Thoracic aorta (tissue), 2 donors: ENCODE measurements at places on chromosomes 12 and 14. TPM values are rescaled to one million over a fixed set of nuclear protein-coding genes. Genes with fewer than 3 reads are reported as not detected.

AKAP5 gene
- 2.8 TPM for total RNA-seq

DNA sequence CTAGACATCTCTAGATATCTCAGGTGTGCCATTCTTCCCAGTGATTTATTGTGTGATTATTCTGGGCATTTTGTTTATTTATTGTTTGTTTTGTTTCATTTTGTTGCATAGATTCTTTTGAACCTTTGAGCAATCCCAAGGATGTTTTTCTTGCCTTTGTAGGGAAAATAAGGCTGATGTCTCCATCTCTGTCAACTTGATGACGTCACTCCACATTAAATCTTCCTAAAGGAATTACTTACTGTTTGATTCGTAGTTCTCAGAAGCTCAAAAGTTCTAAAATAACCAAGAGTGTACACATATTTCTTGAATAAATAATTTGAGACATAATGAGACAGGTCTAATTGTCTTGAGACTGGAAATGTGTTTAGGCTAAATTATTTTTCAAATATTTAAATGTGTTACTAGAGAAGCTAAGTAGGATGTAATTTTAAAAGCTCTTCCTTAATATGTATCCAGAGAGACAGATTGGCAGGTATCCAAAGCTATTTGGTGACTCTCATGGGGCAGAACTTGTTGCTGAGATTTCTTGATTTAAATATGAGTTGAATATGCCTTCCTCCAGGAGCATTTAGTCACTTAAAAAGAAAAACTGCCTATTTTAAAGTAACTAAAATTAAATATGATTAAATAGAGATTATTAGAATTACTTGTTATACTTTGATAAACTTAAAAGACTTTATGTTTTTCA is 128.7 kb downstream of the CNTN1 start:
- no peaks in the 10 kb centered on the region for H3K4me1 ChIP-seq
- no peaks in the 10 kb centered on the region for H3K27me3 ChIP-seq
- DNase-seq = no peak
- no peak overlapping the region for H3K4me3 ChIP-seq

- peaks cover 14% of the 10 kb centered on the region for H3K4me1 ChIP-seq
- no peak overlapping the region for H3K4me3 ChIP-seq
- no peaks in the 10 kb centered on the region for H3K36me3 ChIP-seq
- no peak for DNase-seq
- H3K27me3 ChIP-seq = no peaks in the 10 kb centered on the region
Measured at GRCh38 chr12:14652483-14652882, 43.9 kb downstream of the GUCY2C start.

DNA sequence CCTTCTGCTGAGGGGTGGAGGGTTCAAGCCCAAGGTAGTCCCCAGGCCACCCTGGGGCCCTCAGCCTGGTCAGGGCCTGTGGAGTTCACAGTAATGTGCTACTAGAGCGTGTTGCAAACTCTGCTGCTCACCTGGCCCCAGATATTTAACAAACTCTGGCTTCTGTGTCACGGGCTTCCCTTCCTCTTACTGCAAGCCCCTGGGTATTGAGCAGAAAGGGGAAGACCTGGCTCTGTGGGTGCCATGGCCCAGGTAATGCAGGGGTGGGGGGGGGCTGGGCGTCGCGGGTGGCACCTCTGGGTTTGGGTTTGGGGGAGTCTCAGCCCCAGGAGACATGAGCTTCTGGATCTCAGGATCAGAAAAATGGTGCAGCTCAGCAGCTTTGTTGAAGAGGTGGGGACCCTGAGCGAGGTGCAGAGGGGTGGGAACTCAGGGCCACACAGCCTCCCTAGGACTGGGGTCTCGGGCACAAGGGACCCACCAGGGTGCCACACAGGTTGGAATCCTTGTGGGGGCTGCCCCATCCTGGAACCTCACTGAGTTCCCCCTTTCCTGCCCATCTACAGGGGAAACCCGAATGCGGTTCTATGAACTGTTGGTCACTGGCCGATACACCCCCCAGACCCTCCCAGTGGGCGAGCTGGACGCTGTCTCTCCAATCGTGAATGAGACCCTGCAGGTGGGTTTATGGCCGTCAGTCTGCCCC is 4.0 kb downstream of the SETD1B start:
- H3K36me3 ChIP-seq = peaks cover 28% of the 10 kb centered on the region
- no peaks in the 10 kb centered on the region for H3K27me3 ChIP-seq
- DNase-seq = no peak
- peaks cover 32% of the 10 kb centered on the region for H3K4me1 ChIP-seq

ZNF891 gene
- total RNA-seq = 5.4 TPM

TSHR gene
- 0.63 TPM for total RNA-seq

FSCB gene
- total RNA-seq = 1.2 TPM

DNA sequence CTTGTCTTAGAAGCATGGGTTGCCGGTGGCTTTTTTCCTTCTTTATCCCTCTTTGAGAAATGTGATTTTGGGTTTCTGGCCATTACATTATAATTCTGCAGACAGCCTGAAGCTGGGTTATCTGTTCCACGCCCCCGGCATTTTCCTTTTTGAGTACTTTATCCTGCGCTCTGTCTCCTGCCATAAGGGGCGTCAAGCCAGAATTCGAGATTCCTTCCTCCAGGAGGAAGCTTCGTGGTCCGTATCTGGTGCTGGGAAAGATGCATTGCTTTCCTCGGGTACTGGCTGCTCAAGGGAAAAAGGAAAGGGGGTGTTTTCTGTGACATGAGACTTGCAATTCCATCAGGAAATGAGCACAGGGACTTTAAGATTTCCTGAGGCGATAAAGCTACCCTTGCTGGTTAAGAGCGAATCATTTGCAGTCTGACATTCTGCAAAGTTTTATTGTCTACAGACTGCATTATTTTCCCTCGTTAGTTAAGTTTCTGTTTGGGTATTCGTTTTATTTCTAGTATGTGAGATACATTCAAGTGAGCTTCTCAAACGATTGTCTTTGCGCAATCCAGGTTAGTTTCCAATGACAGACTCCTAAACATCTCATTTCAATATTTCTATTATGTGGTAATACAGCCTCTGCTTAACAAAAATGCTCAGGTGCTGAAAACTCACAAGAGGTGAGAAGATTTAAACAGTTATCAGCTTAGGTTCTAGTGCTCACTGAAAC is 694 bp downstream of the AKAP5 start:
- no peak for DNase-seq
- peak overlapping the region; percentile 80 for H3K27ac ChIP-seq
- peak overlapping the region; percentile 83 for H3K4me3 ChIP-seq
- no peaks in the 10 kb centered on the region for H3K36me3 ChIP-seq
- H3K27me3 ChIP-seq = no peaks in the 10 kb centered on the region

GRCh38 chr12:32505067-32505945 is 105.9 kb downstream of the FGD4 start:
- H3K4me3 ChIP-seq = no peak overlapping the region
- H3K4me1 ChIP-seq = peaks cover 19% of the 10 kb centered on the region
- no peak overlapping the region for H3K27ac ChIP-seq
- H3K36me3 ChIP-seq = no peaks in the 10 kb centered on the region
- no peak for DNase-seq

CABP1 gene
- not detected for total RNA-seq

- H3K27me3 ChIP-seq = no peaks in the 10 kb centered on the region
- DNase-seq = no peak
- H3K27ac ChIP-seq = no peak overlapping the region
- no peak overlapping the region for H3K4me3 ChIP-seq
Measured at GRCh38 chr12:1811281-1811947, 9.0 kb upstream of the LRTM2 start.

SLC5A8 gene
- total RNA-seq = not detected

GRCh38 chr12:67942724-67943123 is 46.5 kb upstream of the IFNG-AS1 start:
- no peaks in the 10 kb centered on the region for H3K36me3 ChIP-seq
- DNase-seq = no peak
- no peak overlapping the region for H3K4me3 ChIP-seq
- no peaks in the 10 kb centered on the region for H3K27me3 ChIP-seq
- no peak overlapping the region for H3K27ac ChIP-seq

GUCY2C gene
- not detected for total RNA-seq

DNA sequence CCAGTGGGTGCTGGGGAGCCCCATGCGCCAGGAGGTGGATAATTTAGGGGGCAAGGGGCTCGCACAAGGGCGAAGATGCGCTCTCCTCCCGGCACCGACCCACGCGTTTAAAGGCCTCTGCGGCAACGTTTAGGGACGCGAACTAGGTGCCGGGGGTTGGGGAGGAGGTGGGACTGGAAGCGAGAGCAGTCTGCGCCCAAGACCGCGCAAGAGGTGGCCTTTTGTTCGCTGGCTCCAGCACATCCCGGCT is 1.3 kb downstream of the SLC38A1 start:
- H3K4me1 ChIP-seq = peaks cover 30% of the 10 kb centered on the region
- H3K4me3 ChIP-seq = peak overlapping the region; percentile 96
- DNase-seq = no peak
- H3K36me3 ChIP-seq = no peaks in the 10 kb centered on the region

TSPAN8 gene
- 70.9 TPM for total RNA-seq

RNASE1 gene
- 537 TPM for total RNA-seq

MIPOL1 gene
- total RNA-seq = 13.1 TPM

YAF2 gene
- 38.9 TPM for total RNA-seq

- H3K36me3 ChIP-seq = no peaks in the 10 kb centered on the region
- no peaks in the 10 kb centered on the region for H3K27me3 ChIP-seq
- peaks cover 10% of the 10 kb centered on the region for H3K4me1 ChIP-seq
- no peak for DNase-seq
Measured at GRCh38 chr12:67590149-67590790, 58.3 kb upstream of the DYRK2 start.

DNA sequence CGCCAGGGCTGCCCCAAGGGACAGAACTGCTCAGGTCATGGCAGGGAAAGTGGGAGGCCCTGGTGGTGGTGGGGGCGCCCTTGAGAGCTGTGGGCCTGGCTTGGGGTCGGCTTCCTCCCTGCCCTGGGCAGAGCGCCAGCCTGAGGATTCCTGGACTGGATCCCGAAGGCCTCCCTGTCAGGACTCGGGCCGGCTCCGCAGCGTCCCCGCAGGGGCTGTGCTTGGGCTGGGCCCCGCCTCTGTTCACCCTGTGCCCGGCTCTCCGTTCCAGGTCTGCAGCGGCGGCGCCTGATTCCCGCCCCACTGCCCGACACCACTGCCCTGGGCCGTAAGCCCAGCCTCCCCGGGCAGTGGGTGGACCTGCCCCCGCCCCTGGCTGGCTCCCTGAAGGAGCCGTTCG is 39.9 kb downstream of the KIF26A start:
- H3K27me3 ChIP-seq = no peaks in the 10 kb centered on the region
- no peak overlapping the region for H3K4me3 ChIP-seq
- H3K4me1 ChIP-seq = no peaks in the 10 kb centered on the region
- H3K27ac ChIP-seq = no peak overlapping the region
- no peaks in the 10 kb centered on the region for H3K36me3 ChIP-seq

- DNase-seq = no peak
- H3K27me3 ChIP-seq = no peaks in the 10 kb centered on the region
- H3K27ac ChIP-seq = peak within 1 kb of the TSS; percentile 95
- no peaks in the 10 kb centered on the region for H3K36me3 ChIP-seq
- peaks cover 39% of the 10 kb centered on the region for H3K4me1 ChIP-seq
- H3K4me3 ChIP-seq = peak within 1 kb of the TSS; percentile 97
Measured at GRCh38 chr14:105314287-105315200, at the start of gene PACS2. Gene PACS2 (plus strand): TSS chr14:105314748. CDS start chr14:105314919, 171 bp downstream.

ANG gene
- 13.5 TPM for total RNA-seq

DNA sequence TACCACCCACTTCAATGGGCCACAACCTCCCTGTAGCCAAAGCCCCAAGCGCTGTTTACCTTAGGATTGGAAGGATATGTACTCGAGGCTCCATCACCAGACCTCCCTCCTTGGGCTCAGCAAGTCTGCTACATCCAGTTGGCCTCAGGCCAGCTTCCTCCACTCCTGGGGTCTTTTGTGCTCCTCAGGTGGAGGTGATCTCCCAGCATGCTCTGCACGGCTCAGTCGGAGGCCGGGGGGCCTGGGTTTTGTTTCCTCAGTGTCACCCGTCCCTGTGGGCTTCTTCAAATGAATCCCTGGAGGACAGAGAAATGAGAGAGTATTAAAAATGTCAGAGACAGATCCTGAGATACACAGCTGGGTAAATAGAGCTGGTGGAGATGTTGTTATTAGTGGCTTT is 723.1 kb upstream of the TBX3 start:
- no peaks in the 10 kb centered on the region for H3K4me1 ChIP-seq
- no peaks in the 10 kb centered on the region for H3K36me3 ChIP-seq
- H3K27me3 ChIP-seq = no peaks in the 10 kb centered on the region
- no peak overlapping the region for H3K4me3 ChIP-seq
- no peak for DNase-seq

DNA sequence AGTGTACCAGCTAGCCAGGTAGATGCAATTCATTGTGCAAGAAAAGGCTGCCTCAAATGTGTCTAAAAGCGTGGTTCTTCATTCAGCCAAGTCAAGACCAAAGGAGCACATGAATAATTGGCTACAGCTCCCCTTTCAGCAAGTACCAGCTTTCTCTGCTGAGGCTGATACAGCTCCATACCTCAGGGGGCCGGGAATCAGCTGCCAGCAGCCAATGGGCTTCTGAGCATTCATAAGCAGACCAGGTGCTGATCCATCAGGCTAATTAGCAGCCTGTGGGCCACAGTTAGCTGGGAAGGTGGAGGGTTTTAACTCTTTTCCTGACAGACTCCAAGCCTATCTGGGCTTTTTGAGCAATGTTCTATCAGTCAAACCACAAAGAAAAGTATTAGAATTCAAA is 264.7 kb downstream of the APAF1 start:
- H3K27ac ChIP-seq = no peak overlapping the region
- H3K4me3 ChIP-seq = no peak overlapping the region
- no peaks in the 10 kb centered on the region for H3K27me3 ChIP-seq
- no peaks in the 10 kb centered on the region for H3K4me1 ChIP-seq
- no peaks in the 10 kb centered on the region for H3K36me3 ChIP-seq

GRCh38 chr12:52199294-52199919 is 7.6 kb upstream of the KRT80 start:
- no peak overlapping the region for H3K27ac ChIP-seq
- no peak for DNase-seq
- H3K27me3 ChIP-seq = no peaks in the 10 kb centered on the region
- H3K36me3 ChIP-seq = no peaks in the 10 kb centered on the region

DNAI7 gene
- not detected for total RNA-seq

PITPNM2 gene
- total RNA-seq = 14.3 TPM

DNA sequence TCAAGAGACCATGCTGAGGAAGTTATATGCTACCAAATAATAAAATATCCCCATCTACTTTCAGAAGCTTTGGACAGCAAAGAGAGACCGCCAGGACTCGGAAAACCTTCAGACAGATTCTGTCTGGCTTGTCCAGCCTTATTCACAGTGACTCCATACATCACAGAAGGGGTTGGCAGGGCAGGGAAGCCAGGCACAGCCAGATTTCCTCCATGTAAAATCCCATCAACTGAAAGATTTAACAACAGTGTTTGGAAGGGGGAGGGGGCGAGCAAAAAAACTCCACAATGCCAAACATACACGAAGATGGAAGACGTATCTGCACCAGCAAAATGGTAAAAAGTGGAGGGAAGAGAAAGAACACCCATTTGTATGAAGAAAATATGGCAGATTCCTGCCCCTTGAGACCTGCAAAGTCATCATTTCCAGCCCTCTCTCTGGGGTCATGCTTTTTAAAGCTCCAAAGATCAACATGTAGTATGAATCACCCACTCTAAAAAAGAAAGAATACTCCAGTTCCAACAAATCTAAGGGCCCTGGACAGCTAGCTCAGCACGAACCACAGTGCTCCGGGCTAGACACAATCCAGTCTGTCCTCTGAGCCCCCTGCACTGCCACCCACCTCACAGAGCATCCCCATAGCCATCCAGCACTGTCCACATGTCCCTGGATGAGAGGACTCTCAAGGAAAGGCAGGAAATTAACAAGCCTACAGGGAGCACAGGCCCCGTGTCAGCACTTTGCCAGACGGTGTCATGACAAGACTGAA is 116.4 kb downstream of the DICER1 start:
- peaks cover 11% of the 10 kb centered on the region for H3K4me1 ChIP-seq
- H3K27me3 ChIP-seq = no peaks in the 10 kb centered on the region
- no peak for DNase-seq
- H3K4me3 ChIP-seq = peak overlapping the region; percentile 24

OASL gene
- total RNA-seq = 1.1 TPM
